NK-92 treated with Interleukin-12 subunit alpha and Interleukin-12 subunit beta, amount 100 ng/mL, for 24 hours (cell line): ENCODE measurements at places on chromosomes 1 and 21.

- DNase-seq: no peak
Observed at GRCh38 chr1:92754719-92755050, 30.2 kb downstream of the EVI5 start.

GRCh38 chr1:205518661-205519540, 14.4 kb downstream of the CDK18 start:
- no peak for DNase-seq

- DNase-seq: no peak
Observed at GRCh38 chr1:211353562-211354212, 27.1 kb downstream of the TRAF5 start.

DNA sequence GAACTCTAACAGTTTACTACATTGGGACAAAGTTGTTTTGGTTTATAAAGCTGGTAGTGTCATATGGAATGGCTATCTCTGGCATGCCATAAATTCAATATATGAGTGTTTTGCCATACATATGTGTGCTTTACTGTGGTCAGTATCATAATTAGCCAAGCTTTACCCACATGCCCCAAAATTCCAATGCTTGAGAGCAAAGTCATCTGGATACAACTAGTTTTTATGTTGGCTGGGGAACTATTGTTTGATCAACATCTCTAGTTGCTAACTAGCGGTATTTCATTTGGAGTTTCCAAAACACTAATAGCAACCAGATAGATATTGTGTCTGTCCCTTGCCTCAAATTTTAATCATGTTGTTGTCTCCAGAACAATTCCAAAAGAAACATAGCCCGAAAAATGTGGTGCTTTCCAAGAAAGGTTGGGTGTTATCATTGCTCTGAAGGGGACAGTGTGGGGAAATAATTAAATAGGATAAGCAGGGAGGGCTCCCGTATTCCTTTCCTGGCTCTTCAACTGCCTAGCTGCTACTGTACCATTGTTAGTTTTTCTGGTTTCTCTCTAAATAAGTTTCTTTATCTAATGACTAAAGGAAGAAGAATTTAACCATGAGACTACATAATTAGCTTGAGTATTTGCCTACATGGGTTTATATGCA, 136.1 kb downstream of the TGFB2 start:
- no peak for DNase-seq

- no peak for DNase-seq
Observed at GRCh38 chr1:233293556-233294446, 1.7 kb downstream of the PCNX2 start.

GRCh38 chr1:29754573-29755375, 518.5 kb downstream of the PTPRU start:
- DNase-seq: no peak
